Endodermal cell (in vitro differentiated cells): ENCODE measurements at places on chromosomes 2 and 18.

- no peak for DNase-seq
- H3K27me3 ChIP-seq = no peaks in the 10 kb centered on the region
- H3K36me3 ChIP-seq = peaks cover 5% of the 10 kb centered on the region
- peak overlapping the region; percentile 75 for H3K27ac ChIP-seq
- H3K4me3 ChIP-seq = peak overlapping the region; percentile 89
- no peaks in the 10 kb centered on the region for H3K4me1 ChIP-seq
Observed at GRCh38 chr2:53786352-53786704, 425 bp downstream of the ASB3 start.

- DNase-seq = no peak
- H3K27ac ChIP-seq = no peak overlapping the region
- H3K4me3 ChIP-seq = no peak overlapping the region
- H3K36me3 ChIP-seq = no peaks in the 10 kb centered on the region
- no peaks in the 10 kb centered on the region for H3K4me1 ChIP-seq
Observed at GRCh38 chr2:111623380-111623779, 260.6 kb downstream of the ANAPC1 start.

- H3K4me3 ChIP-seq = no peak overlapping the region
- no peak for DNase-seq
- H3K27me3 ChIP-seq = peaks cover 12% of the 10 kb centered on the region
- no peaks in the 10 kb centered on the region for H3K36me3 ChIP-seq
- H3K27ac ChIP-seq = no peak overlapping the region
- H3K4me1 ChIP-seq = peaks cover 9% of the 10 kb centered on the region
Observed at GRCh38 chr2:37871456-37872191, 53.5 kb upstream of the RMDN2 start.

GRCh38 chr2:39593439-39594393 is 72.0 kb upstream of the TMEM178A start:
- H3K36me3 ChIP-seq = no peaks in the 10 kb centered on the region
- no peaks in the 10 kb centered on the region for H3K27me3 ChIP-seq
- no peaks in the 10 kb centered on the region for H3K4me1 ChIP-seq

DNA sequence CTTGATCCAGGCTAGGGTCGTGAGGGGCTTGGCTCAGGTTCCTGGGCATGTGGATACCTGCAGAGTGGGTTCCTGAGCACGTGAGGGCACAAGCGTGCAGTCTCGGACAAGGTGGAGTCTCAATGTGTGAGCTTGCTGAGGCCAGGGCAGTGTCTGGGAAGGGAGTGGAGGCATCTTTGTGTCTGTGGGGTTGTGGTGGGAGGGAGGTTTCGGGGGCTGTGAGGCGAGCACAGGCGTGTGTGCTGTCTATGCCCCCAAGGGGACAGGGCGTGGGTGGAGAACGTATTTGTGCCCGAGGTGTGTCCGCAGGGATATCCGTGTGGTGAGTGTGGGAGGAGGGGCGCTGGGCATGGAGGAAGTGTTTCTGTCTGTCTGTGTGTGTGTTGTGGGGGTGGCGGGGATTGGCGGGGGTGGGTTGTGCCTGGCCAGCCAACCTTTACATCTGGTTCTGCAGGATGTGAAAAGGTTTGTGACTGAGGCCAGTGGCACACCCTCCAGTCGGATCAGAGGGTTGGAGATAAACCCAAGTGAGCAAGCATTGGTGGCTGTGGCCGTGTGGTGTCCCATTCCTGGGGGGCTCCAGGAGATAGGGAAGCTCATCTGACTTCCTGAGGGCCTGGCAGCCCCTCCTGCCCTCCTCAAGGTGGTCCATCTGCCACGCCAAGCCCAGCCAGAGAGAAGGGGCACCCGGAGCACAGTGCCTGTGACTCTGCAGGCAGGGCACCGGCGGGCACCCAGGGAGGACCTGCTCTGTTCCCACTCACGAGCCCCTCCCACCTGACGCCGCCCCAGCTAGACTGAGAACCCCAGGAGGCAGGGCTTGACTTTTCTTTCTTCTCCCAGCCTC is 57.1 kb downstream of the ZFP36L2 start:
- H3K4me3 ChIP-seq = no peak overlapping the region
- H3K4me1 ChIP-seq = peaks cover 8% of the 10 kb centered on the region
- peak; percentile 51 for DNase-seq
- H3K36me3 ChIP-seq = no peaks in the 10 kb centered on the region

GRCh38 chr18:644395-645004 is 13.0 kb upstream of the TYMS start:
- no peak overlapping the region for H3K4me3 ChIP-seq
- H3K27me3 ChIP-seq = no peaks in the 10 kb centered on the region
- no peak overlapping the region for H3K27ac ChIP-seq
- H3K4me1 ChIP-seq = no peaks in the 10 kb centered on the region

GRCh38 chr2:20135631-20136050 is 84.2 kb upstream of the LAPTM4A start:
- H3K27ac ChIP-seq = no peak overlapping the region
- no peaks in the 10 kb centered on the region for H3K4me1 ChIP-seq
- peak; percentile 94 for DNase-seq

DNA sequence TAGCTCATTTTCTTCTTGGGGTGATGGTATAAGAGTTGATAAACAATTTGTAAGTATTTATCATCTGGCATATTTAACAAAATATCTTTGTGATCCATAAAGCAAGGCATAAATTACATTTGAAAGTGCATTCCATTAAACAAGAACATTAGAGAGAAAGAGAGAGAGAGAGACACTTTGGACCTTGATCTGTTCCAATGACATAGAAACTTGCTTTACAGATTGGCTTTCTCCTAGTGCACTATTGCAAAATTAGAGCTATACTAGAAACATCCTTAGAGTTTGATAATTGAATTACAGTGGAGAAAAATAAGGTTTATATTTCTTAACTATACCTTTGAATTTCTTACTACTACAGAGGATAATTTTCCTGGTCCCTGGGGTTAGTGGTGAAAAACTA is 5.7 kb upstream of the ACADL start:
- H3K27ac ChIP-seq = no peak overlapping the region
- DNase-seq = no peak
- H3K4me1 ChIP-seq = no peaks in the 10 kb centered on the region
- H3K36me3 ChIP-seq = no peaks in the 10 kb centered on the region
- no peak overlapping the region for H3K4me3 ChIP-seq

GRCh38 chr2:238016526-238016925 is 44.3 kb upstream of the SCLY start:
- H3K36me3 ChIP-seq = peaks cover 35% of the 10 kb centered on the region
- no peak overlapping the region for H3K4me3 ChIP-seq
- DNase-seq = no peak

GRCh38 chr2:48043746-48044145 is 137.4 kb upstream of the FBXO11 start:
- no peaks in the 10 kb centered on the region for H3K36me3 ChIP-seq
- H3K27ac ChIP-seq = no peak overlapping the region
- no peak overlapping the region for H3K4me3 ChIP-seq
- H3K27me3 ChIP-seq = no peaks in the 10 kb centered on the region

- no peaks in the 10 kb centered on the region for H3K27me3 ChIP-seq
- H3K27ac ChIP-seq = no peak overlapping the region
- no peak overlapping the region for H3K4me3 ChIP-seq
- H3K36me3 ChIP-seq = peaks cover 10% of the 10 kb centered on the region
- peaks cover 2% of the 10 kb centered on the region for H3K4me1 ChIP-seq
- DNase-seq = no peak
Observed at GRCh38 chr18:7784171-7784570, 217.1 kb downstream of the PTPRM start.

DNA sequence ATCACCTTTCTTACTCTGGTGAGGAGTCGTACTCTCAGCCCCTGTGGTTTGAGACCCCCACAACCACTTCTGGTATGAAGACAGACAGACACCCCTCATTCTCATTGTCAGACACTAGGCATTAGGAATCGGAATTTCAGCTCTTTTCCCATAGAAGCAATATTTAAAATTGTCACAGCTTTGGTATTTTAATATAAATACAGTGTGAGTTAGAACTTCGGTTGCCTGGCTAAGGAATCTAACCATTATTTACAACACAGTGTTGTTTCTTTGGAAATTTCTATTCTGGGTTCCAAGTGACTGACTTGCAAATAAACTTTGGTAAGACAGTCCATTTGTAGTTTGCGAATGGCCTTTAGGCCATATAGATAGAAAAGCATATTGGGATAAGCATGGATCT is 318.1 kb downstream of the PARD3B start:
- H3K36me3 ChIP-seq = no peaks in the 10 kb centered on the region
- H3K27me3 ChIP-seq = no peaks in the 10 kb centered on the region
- no peak overlapping the region for H3K27ac ChIP-seq
- H3K4me1 ChIP-seq = no peaks in the 10 kb centered on the region
- no peak overlapping the region for H3K4me3 ChIP-seq

GRCh38 chr18:57141208-57142129 is 5.4 kb upstream of the BOD1L2 start:
- peaks cover 6% of the 10 kb centered on the region for H3K4me1 ChIP-seq
- H3K36me3 ChIP-seq = no peaks in the 10 kb centered on the region
- no peak overlapping the region for H3K4me3 ChIP-seq

DNA sequence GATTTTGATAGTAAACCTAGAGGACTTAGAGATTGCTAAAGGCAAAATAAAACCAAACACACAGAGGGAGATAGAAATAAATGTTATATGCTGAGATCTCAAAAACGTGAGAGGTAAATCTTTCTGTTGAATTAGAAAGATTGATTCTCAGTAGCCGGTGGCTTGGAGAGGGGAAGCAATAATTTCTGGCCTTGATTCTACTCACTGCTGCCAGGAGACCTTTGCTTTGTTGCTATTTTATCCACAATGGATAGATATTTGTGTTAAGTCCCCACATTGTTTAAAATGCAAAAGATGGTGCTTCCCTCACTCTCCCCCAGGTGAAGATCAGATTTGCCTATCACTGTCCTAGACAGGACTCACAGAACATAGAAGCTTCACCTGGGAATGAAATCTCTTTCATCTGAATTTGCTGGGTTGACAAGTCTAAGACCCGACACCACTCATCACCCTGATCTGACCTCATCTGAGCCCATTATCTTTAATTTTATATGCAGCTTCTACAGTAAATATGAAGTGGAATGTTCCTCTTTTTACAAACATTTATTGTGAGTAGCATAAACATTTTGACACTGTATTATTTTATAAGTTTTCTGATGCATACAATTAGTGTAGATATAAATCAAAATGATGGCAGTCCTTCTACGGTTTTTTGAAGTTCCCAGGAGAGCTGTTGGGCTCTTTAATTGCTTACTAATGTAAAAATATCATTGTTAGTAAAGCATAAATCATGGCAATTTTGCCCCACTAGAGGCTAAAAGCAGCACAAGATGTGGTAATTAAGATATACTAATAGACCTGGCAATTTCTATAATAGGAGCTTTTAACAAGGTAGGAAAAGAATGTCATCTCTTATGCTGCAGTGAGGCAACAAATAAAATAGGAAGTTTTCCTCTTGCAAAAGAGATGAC is 149.7 kb downstream of the DCC start:
- no peak for DNase-seq
- H3K4me3 ChIP-seq = no peak overlapping the region
- no peaks in the 10 kb centered on the region for H3K27me3 ChIP-seq
- H3K36me3 ChIP-seq = no peaks in the 10 kb centered on the region

DNA sequence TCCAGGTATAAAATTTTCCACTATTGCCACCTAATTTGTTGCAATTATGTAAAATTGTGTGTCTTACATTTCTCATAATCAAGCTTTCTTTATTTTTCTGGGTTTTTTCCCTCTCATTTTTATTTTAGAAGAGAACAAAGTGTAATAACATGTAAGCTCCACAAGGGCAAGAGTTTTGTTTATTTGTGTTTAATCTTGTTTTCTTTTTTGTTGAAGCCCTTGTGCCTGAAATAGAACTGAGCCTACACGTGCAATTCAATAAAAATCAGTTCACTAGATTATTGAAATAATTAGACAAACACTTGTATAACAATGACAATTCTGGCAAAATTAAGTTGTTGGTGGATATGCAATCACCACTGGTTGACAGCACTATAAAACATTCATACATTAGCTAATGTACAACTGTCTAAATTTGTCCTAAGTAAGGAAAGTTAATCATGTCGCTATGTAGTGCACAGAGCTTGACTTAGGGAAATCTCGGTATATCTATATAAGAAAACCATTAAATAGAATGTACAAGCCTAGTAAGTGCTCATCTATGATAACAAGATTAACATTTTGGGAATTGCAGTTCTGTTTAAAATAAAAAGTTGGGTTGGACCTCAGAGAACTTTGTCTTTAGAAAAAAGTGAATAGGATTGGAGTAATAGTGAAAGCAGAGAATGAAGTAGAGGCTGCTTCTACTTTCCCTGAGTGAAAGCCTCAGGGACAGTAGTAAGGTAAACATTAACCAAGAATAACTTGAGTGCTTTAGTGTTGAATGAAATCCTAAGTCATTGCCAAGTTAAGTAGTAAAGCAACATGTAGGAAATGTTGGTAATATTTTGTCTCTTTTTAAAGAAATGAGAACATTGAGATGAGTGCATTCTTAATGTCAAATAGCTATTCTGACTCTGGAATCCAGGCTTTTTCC is 37.4 kb upstream of the NOL4 start:
- DNase-seq = no peak
- no peak overlapping the region for H3K4me3 ChIP-seq
- H3K27me3 ChIP-seq = no peaks in the 10 kb centered on the region
- H3K27ac ChIP-seq = no peak overlapping the region
- H3K4me1 ChIP-seq = peaks cover 3% of the 10 kb centered on the region

DNA sequence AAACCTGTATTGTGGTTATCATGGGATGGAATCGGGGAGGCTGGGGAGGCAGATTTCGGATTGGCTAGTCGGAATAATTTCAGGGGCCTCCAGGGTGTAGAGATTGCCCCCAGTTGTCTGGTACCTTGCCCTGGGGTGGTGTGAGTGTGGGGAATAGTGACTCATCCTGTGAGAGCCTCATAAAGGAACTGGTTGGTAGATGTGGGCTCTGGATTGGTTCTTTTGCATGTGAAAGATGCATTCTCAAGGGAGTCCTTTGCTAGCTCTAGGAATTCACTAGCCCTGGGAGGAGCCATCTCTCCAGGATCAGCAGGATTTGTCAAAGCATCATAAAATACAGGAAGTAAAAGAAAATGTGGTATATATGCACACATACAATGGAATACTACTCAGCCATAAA is 331.6 kb downstream of the SETBP1 start:
- H3K27me3 ChIP-seq = no peaks in the 10 kb centered on the region
- no peak for DNase-seq
- H3K36me3 ChIP-seq = no peaks in the 10 kb centered on the region
- H3K27ac ChIP-seq = no peak overlapping the region

DNA sequence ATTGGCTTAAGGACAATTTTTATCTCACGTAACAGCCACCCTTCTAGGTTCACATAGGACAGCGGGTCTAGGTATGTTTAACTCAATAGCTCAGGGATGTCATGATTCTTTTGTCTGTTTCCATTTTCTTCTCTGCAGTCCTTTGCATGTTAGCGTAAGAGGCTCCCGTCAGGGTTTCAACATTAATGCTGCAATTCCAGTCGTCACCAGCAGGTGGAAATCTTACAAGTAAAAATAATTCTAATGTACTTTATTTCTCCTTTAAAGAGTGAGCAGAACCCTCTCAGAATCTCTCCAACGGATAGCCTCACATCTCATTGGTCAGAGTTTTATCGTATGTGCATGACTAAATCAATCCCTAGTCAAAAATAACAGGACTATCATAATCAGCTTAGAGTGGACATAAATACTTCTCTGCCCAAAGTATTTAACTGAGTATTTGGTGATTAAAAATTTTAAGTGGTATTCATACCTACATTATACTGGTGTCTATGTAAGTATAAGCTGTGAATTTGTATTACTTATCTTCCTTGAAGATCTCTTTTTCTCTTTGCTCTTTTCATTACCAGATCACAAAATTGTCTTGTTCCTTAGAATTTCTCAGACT is 487.2 kb upstream of the GCFC2 start:
- no peaks in the 10 kb centered on the region for H3K36me3 ChIP-seq
- no peak overlapping the region for H3K4me3 ChIP-seq
- DNase-seq = peak; percentile 92
- H3K4me1 ChIP-seq = no peaks in the 10 kb centered on the region
